Activated CD4-positive, alpha-beta T cell treated with anti-CD3 and anti-CD28 coated beads, Interleukin-2, amount 50 U/mL, for 1 hour (primary cell): ENCODE measurements at places on chromosomes 5 and 9.

DNA sequence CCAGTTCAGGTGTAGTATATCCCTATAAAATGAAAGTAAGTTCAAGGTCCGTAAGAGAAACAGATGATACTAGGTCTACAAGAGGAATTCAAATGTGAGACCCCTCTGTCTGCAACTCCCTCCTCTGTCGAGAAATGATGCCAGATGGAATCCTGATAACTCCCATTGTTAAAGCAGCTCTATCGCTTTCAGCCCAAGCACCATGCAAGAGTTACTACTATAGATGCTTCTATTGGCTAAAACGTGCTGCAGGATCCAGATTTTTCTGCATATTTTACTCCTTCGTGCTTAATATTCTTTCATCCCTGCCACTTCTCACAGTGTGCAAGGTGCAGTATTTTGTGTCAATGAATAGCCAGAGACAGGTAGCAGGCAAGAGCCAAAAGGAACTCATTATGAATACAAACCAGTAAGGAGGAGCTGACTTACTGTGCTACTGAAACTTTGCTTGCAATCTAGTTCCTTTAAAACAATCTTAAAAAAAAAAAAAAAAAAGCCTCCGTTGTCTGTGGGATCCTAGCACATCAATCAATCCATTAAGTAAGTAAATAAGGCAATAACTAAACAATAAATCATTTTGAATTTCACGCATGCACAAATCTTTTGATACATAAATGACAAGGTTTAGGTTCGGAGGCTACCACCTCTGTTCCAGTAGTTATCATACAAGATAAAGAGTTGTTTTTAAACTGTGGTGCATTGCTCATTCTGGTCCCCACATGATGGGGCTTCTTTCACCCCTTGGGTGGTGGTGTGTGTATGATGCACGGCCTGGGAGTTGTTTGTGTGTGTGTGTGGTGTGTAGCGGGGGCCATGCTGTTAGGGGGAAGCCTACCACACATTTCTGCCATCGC lies 151.1 kb upstream of the MPDZ start:
- no peak for DNase-seq

GRCh38 chr9:92181296-92181695 lies 66.1 kb upstream of the SPTLC1 start:
- no peak for DNase-seq

DNA sequence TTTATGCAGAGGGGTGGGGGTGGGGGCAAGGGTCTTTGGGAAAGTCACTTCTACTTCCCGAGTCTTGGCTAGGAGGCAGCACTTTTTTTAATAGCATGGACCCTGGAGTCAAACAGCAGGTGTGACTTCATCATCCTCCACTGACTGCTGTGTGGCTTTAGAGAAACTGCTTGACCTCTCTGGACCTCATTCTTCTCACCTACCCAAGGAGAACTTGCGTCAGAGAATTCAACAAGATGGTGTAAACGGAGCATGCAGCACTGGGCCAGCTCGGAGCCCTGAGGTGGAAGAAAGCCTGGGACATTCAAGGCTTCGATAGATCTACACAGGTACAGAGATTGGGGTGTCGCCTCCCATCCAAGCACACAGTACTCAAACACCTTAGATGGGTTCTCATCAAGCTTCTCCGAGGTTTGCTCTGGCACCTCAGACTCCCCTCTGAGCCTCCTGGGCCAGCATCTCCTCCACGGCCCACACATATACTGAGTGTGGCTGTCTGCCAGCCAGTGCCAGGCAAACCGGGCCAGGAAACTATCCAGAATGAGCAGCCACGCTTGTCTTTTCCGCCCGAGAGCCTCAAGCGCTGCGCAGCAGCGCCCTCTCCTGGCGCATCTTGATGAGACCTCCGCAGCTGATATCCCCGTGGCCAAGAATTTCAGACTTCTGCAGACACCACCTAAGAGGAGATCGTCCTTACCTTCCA lies 4.6 kb upstream of the SLC25A48 start:
- DNase-seq = peak; percentile 13

- DNase-seq = no peak
Observed at GRCh38 chr5:56429110-56429561, 196.0 kb upstream of the ANKRD55 start.

GRCh38 chr5:156913719-156914370 lies 49.2 kb downstream of the TIMD4 start:
- no peak for DNase-seq

DNA sequence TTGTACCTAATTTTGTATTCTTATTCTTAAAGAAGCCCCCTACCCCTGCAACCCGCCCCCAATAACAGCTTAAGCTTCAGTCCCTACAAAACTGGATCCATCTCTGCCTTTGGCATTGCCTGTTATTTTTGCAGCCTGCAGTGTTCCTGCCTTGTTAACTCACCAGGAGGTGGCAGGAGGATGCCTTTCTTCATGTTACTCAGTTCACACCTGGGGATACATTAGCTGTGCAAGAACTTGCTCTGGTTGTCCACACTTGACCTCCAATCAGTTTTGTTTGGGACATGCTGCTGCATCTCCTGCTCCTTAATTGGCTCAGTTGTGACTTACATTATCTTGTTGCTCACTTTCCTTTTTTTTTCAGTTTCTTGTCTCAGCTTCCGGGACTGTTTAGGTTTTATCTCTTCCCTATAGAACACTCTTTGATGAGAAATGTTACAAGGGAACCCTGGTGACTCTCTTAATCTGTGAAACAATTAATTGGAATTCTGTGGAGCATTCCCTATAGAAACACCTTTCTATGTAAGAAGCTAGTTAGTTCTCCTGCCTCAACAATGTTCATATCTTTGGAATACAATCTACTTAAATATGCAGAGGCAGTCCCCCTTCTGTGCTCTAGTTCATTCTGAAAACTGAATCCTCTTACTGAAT lies 467.7 kb upstream of the ACO1 start:
- no peak for DNase-seq

DNA sequence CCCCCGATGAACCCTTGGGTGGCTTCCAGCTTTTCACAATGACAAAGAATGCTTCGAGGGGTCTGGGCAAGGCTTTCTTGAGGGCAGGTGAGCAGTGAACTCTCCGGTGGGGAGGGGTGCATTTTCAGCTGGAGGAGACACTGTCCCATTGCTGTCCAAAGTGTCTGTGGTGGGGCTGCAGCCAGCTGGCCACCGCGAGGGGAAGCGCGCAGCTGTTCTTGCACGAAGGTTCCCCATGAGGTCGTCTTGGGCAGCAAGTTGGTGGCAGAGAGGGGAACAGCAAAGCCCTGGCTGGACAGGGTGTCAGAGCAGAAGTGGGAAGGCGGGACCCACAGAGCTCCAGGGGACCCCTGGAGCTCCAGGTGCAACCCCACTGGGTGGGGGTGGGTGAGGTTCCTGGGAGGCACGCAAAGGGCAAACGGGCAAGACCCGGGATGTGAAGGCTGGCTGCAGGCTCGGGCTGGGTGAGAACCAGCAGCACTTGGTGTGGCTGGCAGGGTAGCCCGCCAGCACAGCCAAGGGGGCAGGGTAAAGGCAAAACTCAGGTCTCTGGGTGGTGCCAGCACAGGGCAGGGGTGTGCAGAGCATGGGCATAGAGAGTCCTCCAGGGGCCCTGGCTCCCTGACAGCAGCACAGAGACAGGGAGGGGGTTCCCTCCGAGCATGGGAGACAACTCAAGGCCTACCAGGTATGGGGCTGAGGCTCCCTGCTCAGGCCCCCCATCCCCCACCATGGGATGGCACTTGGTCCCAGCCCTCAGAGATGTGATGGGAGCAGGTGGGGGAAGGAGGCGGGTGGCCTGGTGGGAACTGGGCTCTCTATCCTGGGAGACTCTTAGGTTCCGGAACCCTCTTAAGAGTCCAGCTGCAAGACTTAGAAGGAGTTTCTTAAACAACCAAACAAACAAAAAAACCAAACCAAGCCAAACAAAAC lies 26.6 kb downstream of the TSPAN17 start:
- no peak for DNase-seq

DNA sequence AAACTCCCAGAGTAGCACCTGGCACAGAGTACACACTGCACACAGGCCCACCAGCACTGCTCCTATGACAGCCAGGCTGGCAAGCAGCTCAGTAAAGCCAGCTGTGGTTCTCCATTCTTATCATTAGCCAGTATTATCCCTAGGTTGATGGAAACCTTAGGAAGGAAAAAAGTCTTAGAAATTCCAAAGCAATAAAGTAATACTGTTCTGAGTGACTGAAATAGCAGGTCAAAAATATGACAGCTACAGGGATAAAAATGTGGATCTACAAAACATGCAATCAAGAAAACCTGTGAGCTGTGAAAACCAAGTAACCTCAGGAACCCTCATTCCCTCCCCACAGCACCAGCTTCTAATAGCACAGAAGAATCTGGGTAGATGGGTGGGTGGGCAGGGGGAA lies 403.5 kb downstream of the SPOCK1 start:
- no peak for DNase-seq

- no peak for DNase-seq
Observed at GRCh38 chr5:40615586-40616170, 64.0 kb upstream of the PTGER4 start.

DNA sequence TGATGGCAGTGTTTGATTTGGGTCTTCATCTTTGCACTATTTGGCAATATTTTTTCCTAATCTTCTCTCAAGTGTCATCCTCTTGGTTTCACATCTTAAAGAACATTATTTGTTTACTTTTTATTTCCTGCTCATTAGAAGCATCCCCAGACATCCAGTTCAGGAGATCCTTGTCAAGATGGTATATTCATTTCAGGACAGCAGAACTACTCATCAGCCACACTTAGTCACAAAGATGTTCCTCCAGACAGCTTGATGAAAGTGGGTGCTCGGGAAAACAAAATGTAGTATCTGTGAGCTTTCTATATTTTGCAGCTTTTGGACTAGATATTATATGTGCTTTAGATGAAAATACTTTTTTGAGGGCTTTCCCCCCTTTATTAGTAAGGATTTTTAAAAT lies 72.1 kb upstream of the SREK1 start:
- DNase-seq = no peak

GRCh38 chr5:156025656-156026055 lies 301.3 kb upstream of the SGCD start:
- no peak for DNase-seq

- no peak for DNase-seq
Observed at GRCh38 chr5:123438902-123439301, 15.7 kb upstream of the CEP120 start.

- no peak for DNase-seq
Observed at GRCh38 chr5:126104951-126105350, 318.3 kb upstream of the GRAMD2B start.

GRCh38 chr9:19976226-19976625 lies 187.4 kb upstream of the SLC24A2 start:
- no peak for DNase-seq

DNA sequence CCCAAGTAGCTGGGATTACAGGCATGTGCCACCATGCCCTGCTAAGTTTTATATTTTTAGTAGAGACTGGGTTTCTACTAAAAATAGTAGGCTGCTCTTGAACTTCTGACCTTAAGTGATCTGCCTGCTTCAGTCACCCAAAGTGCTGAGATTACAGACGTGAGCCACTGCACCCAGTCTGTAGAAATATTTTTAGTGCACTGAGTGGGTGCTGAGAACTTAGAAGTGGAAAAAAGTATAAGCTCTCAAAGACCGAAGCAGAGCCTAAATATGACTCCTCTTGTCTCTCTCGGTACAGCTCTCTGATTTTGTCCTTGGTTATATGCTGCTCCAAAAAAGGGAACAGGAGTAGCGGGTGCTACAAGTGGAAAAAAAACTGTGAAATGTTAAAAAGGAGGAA lies 353.8 kb upstream of the IZUMO3 start:
- no peak for DNase-seq

- DNase-seq = no peak
Observed at GRCh38 chr9:82549174-82549821, 513.6 kb downstream of the RASEF start.

GRCh38 chr5:56011835-56012234 lies 17.1 kb upstream of the IL6ST start:
- DNase-seq = no peak

GRCh38 chr5:124859027-124859426 lies 112.6 kb upstream of the ZNF608 start:
- no peak for DNase-seq

DNA sequence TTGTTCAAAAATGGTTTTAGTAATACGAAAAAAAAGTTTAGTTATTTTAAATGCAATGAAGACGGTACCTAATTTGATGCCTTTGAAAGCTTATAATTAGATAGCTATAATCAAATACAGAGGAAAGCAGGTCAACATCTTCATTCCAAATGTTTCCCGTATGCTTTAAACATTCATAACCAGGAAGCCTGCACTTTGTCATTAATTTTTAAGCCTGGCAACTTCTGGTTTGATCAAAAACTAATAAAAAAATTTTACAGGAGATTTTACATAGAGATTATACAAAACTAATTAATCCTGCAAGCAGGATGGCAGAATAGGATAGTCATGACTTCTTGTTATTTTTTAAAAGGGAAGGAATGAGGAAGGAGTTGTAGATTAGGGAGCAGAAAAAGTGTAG lies 353.0 kb downstream of the FBXL17 start:
- no peak for DNase-seq

DNA sequence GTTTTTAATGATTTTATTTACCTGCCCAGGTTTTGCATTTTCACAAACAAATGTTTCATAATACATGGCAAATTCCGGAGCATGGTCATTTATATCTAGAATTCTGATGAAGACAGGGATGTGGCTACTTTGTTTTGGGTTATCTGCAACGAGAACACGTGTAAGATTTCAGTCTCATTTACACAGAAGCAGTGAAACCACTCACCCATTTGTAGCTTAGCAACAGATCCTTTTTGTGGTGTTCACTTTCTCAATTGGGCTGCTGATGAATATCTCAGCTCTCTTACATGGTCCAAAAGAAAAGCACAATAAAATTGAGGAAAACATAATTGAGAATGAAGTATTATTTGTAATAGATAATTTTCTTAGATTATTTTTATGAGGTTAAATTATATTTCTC lies 148.6 kb downstream of the CDH9 start:
- no peak for DNase-seq

DNA sequence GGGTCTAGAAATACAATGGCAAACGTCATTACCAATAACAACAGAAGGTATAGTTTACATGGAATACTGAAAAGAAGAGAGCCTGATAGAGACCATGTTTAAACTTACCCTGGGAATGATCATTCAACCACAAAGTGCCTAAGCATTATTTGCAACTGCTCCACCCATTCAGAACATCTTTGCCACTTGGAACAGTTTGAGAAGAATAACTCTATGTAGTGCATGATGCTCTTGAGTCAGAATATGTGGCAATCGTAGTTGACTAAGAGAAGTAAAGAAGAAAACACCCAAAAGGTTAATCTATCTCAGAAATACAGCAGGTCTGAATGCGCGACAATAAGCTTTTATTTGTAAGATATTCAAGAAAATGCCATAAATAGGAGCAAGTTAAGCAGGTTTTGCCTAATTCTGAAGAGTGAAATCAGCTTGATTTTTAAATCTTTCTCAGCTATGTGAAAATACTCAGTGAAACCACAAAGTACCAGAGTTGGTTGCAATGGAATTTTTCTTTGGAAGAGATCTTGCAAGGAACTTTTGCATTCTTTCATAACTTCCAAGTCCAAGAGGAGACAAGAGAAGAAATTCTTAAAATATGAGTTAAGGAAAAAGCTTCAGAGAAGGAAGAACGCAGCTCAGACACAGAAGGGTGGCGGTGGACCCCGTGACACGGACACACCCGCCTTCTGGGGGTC lies 64.3 kb downstream of the HABP4 start:
- DNase-seq = no peak

- DNase-seq = no peak
Observed at GRCh38 chr5:57666582-57666981, 184.0 kb upstream of the ACTBL2 start.

- no peak for DNase-seq
Observed at GRCh38 chr5:60102961-60103693, 209.6 kb upstream of the PDE4D start.
